ENCODE measurements at places on chromosomes 13 and 19. TPM values are rescaled to one million over a fixed set of nuclear protein-coding genes. Genes with fewer than 3 reads are reported as not detected.

KLK8 gene
- total RNA-seq = not detected

KLK6 gene
- not detected for total RNA-seq

ICAM5 gene
- 20.3 TPM for total RNA-seq

TINCR gene
- not detected for total RNA-seq

DHRS12 gene
- total RNA-seq = 3.0 TPM

URAD gene
- not detected for total RNA-seq

PEAK3 gene
- total RNA-seq = not detected

RFPL4A gene
- total RNA-seq = not detected

PCP2 gene
- not detected for total RNA-seq

PDE4C gene
- total RNA-seq = 1.4 TPM

KLK2 gene
- not detected for total RNA-seq

DCT gene
- total RNA-seq = 0.09 TPM

CCDC122 gene
- 6.0 TPM for total RNA-seq

RDH8 gene
- not detected for total RNA-seq

DAZAP1 gene
- 39.2 TPM for total RNA-seq

NCR1 gene
- total RNA-seq = not detected

ZNF112 gene
- 9.2 TPM for total RNA-seq

POSTN gene
- total RNA-seq = 20.1 TPM

PALM gene
- 0.28 TPM for total RNA-seq

DIS3 gene
- total RNA-seq = 42.5 TPM

PTGIR gene
- total RNA-seq = 9.1 TPM

ZNF285 gene
- total RNA-seq = 5.6 TPM

SIGLEC5 gene
- total RNA-seq = not detected

IGFL2 gene
- total RNA-seq = 0.05 TPM

WDR87 gene
- not detected for total RNA-seq

ATP4B gene
- not detected for total RNA-seq

SPRED3 gene
- 2.1 TPM for total RNA-seq

KIR2DL3 gene
- not detected for total RNA-seq

C1QTNF9 gene
- not detected for total RNA-seq

CGB1 gene
- total RNA-seq = not detected

PSG11 gene
- not detected for total RNA-seq

RGS9BP gene
- 0.59 TPM for total RNA-seq

KLK11 gene
- total RNA-seq = not detected

CACNG7 gene
- 4.2 TPM for total RNA-seq

SHC2 gene
- total RNA-seq = 0.78 TPM

ZNF135 gene
- 3.9 TPM for total RNA-seq

APLP1 gene
- 15.4 TPM for total RNA-seq

CGB2 gene
- total RNA-seq = not detected

KMT2B gene
- 16.0 TPM for total RNA-seq

ZNF780B gene
- total RNA-seq = 16.3 TPM

PLD3 gene
- total RNA-seq = 582 TPM

ZNF230 gene
- 2.5 TPM for total RNA-seq

KIR3DL1 gene
- total RNA-seq = not detected

CRX gene
- total RNA-seq = not detected

PALM3 gene
- 0.30 TPM for total RNA-seq
